ENCODE measurements at places on chromosomes 7 and 10.

- no peak for DNase-seq
These were observed 225.8 kb upstream of the TCERG1L start for GRCh38 chr10:131537281-131537680.

GRCh38 chr7:1752771-1753563, 82.9 kb downstream of the ELFN1 start:
- DNase-seq, result no peak

DNA sequence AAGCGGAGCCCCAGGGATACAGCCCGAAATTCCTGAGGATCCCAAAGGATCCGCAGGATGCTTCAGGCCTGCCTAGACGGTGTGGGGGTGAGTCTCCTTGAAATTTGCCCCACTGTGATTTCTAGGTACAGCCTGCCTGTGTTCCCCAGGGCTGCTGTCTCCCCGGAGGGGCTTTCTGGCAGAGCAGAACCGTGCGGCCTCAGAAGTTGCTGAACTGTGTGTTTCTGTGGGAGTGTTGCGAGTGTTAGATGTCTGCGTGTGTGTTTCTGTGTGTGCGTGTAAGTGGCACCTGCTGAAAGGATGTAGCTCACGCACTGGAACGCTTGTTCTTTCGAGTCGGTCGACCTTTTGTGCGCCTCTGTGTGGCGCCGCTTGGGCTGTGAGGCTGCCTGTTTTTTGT, 27.8 kb upstream of the ZNF273 start:
- no peak for DNase-seq

DNA sequence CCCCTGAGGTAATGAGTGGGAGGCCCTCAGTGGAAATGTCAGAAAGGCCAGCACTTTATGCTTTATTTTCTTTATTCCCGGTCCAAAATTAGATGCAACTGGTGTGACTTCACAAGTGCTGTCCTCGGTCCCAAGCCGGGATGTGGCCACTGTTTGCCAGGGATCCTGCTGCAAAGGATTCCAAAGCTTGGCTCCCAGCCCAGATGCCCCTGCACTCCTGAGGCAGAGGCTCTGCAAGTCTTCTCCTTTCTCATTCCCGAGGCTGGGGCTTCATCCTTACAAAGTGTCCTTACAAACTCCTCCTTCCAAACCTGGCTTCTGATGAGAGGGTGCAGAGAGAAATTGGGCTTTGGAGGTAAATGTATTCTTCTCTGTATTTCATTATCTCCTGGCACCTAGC, 544.3 kb upstream of the DPP6 start:
- no peak for DNase-seq

GRCh38 chr7:69823151-69823744, 225.0 kb downstream of the AUTS2 start:
- no peak for DNase-seq

DNA sequence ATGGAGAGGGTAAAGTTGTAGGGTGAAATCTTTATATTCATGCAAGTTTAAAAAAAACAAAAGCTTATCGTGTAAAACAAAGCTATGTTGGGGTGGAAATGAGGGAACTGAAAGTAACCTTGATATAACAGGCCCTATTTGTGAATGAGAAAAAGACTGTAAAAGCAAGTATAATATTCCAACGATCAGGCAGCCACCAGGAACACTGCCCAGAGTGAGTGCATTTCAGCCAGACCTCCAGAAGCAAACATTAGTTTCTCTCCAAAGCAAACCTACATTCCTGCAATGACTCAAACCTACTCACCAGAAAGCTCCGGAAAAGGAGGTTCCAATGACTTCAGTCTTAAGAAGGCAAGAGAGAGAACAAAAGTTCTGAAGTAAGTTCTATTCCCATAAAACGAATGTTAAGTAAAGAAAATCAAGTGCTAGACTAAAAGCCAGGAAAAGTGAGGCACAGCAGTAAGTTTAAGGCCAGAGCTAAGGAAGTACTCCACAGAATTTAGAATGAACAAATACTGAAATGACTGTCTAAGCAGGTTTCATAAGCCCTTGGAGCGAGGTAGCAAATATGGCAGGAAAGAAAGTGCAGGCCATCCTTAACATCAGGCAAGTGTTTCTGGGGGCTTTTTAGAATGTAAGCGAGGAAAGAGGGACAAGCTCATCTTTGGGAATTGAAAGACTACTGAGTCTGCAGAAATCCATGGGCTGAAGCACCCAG, 493.1 kb downstream of the XPNPEP1 start:
- DNase-seq, result no peak

- DNase-seq, result no peak
These were observed 29.0 kb downstream of the DHTKD1 start for GRCh38 chr10:12097791-12098190.

Data from CD4-positive, alpha-beta T cell treated with Interleukin-4 for 4 hours (primary cell).